Hepatocyte (in vitro differentiated cells): ENCODE measurements at places on chromosomes 3 and 15.

DNA sequence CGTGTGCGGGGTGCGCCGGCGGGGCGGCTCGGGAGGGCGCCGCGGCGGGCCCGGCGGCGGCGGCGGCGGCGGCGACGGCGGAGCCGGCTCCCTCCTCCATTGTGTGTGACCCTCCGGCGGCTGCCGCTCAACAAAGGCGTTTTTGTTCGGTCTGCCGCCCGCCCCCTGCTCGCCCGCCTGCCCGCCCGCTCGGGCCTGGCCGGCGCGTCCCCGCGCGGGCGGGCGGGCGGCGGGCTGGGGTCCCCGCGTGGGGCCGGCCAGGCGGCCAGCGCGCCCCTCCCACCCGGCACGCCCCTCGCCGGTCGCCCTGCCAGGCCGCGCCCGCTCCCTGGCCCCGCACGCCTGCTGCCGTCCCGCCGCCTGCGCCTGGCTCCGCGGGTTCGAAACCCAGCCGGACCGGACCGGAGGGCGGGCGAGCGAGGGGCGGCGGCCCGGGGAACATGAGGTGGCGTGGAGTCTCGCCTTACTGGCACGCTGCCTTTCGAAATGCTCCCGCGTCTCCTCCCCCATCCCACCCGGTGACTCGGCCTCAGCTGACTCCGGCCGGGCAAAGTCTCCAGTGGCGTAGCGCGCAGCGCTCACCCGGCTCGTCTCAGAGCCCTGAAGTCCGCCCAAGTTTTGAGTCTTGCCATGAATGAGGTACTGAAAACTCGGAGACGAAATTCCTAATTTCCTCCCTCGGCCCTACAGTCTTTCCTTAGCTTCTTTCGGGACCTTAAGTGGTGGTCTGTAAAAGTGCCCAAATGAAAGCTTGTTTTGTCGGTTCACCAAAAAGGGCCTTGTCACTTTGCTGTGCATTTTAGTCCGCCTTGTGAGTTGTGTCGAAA lies 588 bp downstream of the MAPK6 start:
- peak; percentile 94 for DNase-seq

GRCh38 chr3:46193436-46193835 lies 14.7 kb downstream of the CCR1 start:
- no peak for DNase-seq

GRCh38 chr3:139664958-139665357 lies 12.8 kb downstream of the NMNAT3 start:
- DNase-seq: no peak

GRCh38 chr3:108883373-108883772 lies 60.8 kb downstream of the TRAT1 start:
- no peak for DNase-seq

DNA sequence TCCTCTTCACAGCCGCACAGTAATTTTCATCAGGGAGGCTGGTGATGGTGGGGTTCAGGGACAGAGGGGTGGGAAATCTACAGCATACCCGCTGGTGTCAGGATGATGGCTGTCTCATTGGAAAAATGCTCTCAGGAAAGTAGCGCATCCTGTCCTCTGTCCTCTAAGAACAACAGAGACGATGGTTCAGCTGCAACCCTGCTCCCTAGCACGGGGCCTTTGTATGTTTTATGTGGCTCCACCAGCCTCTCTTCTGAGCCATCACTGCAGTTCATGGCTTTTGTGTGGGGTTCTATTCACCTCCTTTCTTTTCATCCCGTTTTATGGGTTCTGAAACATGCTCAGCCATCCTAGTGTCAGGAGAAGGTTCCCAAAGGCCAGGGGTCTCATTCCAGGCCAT lies 68.9 kb downstream of the EPHB1 start:
- DNase-seq: no peak

DNA sequence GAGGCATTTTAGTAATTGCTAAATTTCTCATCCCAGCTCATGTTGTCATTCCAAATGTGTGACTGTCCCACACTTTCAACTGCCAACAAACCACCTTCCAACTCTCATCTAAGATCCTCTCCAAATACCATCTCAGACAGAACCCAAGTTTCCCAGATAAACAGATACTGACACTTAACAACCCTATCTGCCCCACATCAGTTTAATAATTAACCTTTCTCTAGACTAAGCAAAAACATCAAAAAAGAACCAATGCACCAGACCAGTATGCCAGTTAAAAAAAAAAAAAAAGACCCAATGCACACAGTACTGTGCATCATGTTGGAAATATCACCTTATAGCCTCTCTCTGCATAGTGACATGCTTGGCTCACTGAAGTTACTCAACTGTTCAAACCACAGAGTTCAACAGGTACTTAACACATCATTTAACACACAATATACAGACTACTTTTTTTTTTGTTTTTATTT lies 5.5 kb downstream of the SFMBT1 start:
- DNase-seq: no peak

GRCh38 chr3:194382196-194382891 lies 12.8 kb upstream of the LRRC15 start:
- no peak for DNase-seq

- DNase-seq: no peak
Observed at GRCh38 chr3:189369636-189370035, 197.9 kb downstream of the TPRG1 start.

- DNase-seq: no peak
Observed at GRCh38 chr3:89908711-89909213, 801.3 kb downstream of the EPHA3 start.

DNA sequence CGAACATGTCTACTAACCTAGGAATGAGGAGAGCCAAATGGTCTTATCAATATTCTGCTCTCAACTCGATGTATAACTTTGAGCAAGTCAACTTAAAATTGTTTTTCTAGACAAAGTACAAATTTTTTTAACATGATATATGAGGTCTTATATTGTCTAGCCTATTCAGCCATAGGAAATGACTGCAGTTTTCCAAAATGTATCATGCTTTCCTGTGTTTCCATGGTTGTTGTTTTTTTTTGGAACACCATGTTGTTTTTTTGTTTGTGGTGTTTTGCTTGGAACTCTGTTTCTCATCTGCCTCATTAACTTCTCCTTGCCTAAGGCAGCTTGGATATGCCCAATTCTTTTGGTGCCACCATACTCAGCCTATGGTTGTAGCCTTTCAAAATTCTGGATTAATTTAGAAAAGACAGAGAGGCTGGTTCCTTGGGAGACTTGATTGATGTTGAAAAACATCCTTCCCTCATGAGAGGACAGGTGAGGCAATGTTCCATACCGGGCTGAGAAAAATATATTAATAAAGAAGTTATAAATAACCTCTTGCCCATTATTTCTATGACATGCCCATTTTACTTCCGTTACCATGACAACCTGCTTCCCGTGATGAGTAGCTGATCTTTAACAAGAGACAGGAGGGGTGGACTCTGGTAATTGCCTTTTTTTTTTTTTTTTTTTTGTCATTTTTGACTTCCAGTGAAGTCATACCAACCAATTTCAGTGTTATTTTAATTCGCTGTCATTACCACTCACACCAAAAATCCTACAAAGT lies 687.9 kb upstream of the GRM7 start:
- DNase-seq: no peak

- no peak for DNase-seq
Observed at GRCh38 chr15:87602371-87602770, 654.2 kb downstream of the NTRK3 start.

- DNase-seq: no peak
Observed at GRCh38 chr3:119145128-119145499, 851 bp upstream of the TEX55 start.

- no peak for DNase-seq
Observed at GRCh38 chr3:6394944-6395343, 466.0 kb upstream of the GRM7 start.

DNA sequence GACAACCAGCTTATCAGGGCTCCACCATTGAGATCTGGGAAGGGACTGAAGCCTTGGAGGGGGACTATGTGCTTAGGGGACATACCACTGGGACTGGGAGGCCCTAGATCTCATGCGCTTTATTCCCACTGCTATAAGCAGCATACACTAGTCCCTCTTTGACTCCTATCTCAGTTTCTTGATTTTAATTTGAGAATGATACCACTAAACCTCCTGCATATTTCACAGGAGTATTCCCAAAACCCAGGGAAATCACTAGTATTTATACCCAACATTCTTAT lies 29.2 kb downstream of the SLC24A1 start:
- no peak for DNase-seq

DNA sequence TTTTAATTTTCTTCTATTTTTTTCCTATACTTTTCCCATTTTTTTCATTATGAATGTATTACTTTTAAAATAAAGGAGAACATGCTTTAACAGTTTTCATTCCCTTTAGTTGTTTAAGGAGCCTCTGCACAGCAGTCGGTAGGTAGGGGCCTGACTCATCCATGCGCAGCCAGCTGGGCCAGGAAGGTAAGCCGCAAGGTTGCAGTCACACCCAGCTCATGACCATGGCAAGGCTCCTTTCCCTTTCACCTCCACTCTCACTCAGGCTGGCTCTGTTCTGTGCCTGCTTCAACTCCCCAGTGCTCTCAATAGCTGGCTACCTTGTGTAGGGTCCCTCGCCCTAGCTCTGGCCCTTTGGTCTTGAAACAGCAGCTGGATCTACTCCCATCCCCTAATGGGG lies 17.4 kb upstream of the ANKRD34C start:
- DNase-seq: no peak

GRCh38 chr3:10883478-10884234 lies 67.6 kb downstream of the SLC6A11 start:
- DNase-seq: peak; percentile 30

- no peak for DNase-seq
Observed at GRCh38 chr3:74592359-74592758, 22.1 kb downstream of the CNTN3 start.

DNA sequence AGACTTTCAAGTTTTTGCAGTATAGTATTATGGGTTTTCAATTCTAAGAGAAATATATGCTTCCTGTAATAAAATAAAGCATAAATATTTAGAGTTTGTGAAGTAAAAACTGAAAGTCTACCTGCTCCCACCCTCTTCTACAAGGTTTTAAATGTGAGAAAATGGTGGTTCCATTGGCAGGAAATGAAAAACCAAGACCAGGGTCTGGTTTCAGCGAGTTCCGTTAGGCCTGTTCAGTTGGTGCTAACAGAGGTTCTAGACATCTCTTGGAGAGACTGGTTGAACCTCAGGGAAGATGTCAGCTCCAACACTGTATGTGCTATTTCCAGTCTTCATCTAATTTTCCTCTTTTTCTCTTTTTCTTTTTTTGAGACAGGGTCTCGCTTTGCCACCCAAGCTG lies 11.8 kb upstream of the MYO1E start:
- DNase-seq: no peak

DNA sequence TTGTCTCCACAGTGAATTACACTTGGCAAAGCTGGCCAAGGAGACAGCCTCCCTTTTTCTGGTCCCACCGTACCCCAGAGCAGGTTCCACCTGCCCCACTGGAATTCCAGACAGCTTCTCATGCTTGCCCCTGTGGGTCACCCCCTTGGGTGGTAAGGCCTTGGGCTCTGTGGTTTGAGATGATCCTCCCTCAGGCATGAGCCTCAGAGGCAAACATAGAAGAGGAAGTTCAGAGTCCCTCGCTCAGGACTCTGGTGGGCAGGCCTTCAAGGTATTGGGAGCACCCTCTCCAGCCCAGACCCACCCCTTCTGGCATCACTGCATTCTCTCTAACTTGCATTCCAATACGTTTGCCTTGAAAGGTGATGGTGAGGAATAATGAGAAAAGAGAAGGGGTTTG lies 17.6 kb upstream of the UBA7 start:
- DNase-seq: no peak

GRCh38 chr3:54994111-54994513 lies 66.3 kb upstream of the LRTM1 start:
- DNase-seq: no peak

GRCh38 chr15:78077053-78077870 lies at the start of gene TBC1D2B:
TBC1D2B (minus strand) TSS chr15:78077711; CDS start chr15:78077652, 59 bp downstream.
- peak; percentile 85 for DNase-seq

DNA sequence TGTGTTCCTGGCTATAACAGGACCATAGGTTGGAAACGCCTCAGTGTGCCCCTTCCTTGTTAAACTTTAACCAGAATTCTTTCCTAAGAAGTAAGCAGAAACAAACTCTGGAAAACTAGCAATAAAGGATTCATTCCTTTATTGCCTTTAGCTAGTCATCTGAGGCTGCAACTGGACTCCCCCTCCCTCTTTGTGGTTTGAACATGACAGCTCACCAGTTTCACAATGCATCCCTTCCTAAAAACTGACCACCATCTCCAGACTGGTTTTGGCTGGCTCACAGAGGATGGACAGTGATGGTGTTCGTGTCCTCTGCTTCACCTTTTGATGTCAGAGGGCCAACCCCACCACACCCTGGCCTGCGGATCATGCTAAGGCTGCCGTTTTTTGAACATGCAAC lies 27.9 kb upstream of the TGFBR2 start:
- peak; percentile 65 for DNase-seq

DNA sequence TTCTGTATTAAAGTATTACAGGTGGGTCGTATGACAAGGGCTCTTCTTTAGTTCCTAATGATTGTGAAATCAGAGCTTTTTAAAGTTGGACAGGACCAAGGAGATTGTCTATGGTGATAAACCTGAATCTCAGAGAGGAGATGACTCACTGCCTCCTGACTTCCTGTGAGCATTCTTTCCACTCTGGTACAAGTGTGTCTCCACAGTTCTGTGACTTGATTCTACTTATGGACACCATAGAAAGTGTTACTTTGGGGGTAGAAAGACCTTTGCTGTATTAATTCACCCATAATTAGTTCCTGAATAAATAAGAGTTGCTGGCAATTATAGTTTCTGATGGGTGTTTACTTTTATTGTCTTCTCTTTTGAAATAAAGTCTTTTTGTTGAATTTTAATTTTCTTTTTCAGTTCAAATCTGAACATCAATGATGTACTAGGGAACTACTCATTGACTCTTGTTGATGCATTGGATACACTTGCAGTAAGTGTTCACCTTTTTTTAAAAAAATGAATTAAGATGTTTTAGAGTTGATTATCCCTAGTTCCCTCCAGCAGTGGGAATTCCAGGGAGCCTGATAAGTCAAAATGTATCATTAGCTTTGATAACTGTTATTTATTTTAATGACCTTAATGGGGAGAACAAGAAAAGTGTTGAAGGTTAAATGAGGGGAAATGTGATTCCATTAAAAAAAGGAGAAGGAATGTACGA lies 7.4 kb downstream of the EDEM1 start:
- DNase-seq: peak; percentile 77

DNA sequence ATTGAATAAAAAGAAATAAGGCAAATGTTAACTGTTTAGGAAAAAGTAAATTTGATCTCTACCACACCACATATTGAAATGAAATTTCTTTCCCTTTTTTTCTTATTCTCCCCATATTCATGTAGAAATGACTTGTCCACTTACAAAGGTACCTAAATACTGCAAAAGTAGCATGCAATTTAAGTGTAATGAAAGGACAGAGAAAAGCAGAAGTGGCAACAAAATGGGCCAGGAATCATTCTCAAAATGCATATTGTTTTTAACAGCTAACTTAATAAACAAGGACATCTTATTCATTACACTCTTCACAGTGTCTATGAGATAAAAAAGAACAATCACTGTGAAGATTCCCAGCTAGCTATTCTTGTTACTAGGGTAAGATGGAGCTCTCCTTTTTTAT lies 40.6 kb upstream of the FGF7 start:
- DNase-seq: no peak

DNA sequence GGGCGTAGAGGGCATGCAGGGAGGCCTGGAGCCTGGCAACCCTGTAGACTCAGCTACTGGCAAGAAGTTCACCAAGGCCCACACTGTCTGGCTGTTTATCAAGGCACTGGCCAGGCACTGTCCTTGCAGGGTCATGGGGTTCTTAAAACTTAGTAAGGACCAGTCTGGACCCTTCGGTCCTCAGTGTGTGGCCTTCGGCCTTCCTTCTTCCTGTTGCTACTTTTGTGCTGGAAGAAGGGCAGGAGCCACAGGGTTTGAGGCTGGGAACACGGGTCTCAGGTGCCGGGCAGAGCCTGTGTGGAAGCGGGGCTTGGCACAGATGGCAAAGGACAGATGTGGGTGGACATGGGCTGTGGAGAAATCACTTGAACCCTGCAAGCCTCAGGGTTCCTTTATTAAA lies 76.6 kb downstream of the SNRK start:
- DNase-seq: no peak
